ENCODE measurements at places on chromosomes 3 and 15.

DNA sequence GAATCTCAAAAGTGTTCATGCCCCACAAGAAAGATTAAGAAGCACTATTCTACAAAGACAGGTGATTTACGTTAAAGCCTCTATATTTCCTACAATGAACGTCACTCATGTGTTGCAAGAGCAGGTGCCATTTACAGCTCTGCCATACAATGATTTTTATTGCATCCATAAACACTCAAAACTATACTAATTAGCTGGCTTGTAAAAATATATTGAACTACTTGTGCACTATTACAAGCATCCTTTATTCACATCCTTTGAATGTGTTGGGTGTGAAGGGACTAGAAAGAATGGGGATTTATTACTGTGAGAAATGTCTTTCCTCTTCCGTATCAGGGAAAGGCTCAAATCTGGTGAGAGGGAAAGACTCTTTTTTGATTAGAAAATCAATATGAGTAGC is 50.7 kb upstream of the C3orf49 start:
- DNase-seq, result no peak

GRCh38 chr3:11195721-11196332 is 41.5 kb downstream of the HRH1 start:
- DNase-seq, result no peak

- no peak for DNase-seq
Observed at GRCh38 chr3:177440456-177441104, 243.3 kb upstream of the TBL1XR1 start.

- DNase-seq, result no peak
Observed at GRCh38 chr3:142997330-142997729, 4.0 kb upstream of the U2SURP start.

DNA sequence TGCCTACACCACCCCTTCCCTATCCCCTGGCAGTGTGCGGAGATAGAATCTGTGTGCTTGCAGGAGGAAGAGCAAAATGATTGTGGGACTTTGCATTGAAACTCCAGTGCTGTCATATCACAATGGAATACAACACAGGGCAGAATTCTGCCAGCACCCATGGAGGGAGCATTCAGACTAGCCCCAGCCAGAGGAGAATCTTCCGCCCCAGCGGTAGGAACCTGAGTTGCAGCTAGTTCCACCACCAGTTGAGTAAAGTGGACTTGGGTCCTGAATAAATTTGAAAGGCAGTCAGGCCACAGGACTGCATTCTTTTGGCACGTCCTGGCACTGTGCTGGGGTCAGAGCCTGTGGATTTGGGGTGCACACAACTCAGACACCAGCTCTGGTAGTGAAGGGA is 27.5 kb downstream of the NCBP2 start:
- DNase-seq, result no peak

GRCh38 chr3:138404121-138404520 is 30.3 kb upstream of the ESYT3 start:
- DNase-seq, result no peak

DNA sequence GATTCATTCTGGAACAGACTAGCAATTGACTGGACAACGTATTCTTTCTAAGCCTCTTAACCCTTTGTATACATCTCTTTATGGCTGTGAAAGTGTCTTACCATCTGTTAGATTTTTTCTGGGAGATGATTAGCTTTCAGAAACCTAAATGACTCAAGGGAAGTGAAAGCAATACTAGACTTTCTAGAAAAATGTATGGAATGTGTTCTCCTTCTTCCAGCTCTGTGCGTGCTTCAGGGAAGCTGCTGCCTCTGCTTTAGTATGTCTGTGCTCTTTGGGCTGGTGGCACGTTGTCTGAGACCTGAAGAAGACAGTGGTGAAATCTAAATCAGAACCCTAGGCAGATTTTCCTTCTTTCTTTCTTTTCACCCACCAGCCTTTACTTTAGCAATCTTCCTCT is 89.5 kb downstream of the ITPR1 start:
- DNase-seq, result no peak
